ENCODE measurements at places on chromosomes 2 and 18. TPM values are rescaled to one million over a fixed set of nuclear protein-coding genes. Genes with fewer than 3 reads are reported as not detected.

The MBD1 gene
- 38.8 TPM for polyA plus RNA-seq

The REG3G gene
- not detected for polyA plus RNA-seq

The ZNF396 gene
- polyA plus RNA-seq: 1.6 TPM

GRCh38 chr2:225275443-225275842 lies 124.1 kb upstream of the NYAP2 start:
- DNase-seq: no peak

DNA sequence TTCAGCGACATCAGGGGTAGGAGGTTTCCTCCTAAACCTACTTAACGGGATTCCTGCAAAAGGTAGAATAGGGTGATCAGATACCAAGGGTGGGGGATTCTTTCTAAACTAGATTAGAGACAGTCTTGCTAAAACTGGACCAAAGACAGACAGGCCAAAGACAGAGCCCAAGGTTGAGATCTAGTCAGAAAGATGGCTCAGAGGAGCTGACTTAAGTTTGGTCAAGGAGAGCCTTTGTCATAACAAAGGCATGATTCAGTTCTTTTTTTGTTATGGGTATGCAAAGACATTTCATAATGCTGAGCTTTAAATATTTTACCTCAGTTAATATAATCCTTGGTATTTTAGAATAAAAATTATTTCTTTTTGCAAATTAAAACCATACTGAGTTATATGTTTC lies 17.8 kb upstream of the GPR75 start:
- no peak for DNase-seq

DNA sequence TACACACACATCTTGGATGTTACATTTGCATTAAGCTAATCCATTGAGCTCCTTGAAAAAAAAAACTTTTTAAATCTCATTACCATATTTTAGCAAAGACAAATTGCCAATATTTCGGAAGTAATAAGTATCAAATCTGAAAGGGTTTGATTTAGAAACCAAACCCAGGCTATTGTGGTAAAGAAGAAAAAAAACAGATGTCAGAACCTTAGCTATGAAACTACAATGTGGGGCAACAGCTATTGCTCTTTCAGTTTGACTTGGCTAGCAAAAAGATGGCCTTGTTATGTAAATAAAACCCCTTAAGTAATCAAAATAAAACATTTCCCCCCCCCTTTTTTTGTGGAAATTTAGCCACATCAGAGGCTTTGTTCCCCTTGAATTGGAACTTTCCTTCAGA lies 41.2 kb upstream of the REG3A start:
- DNase-seq: no peak

All from muscle of back (tissue), 13 donors.